ENCODE measurements at places on chromosomes 2 and 18.

DNA sequence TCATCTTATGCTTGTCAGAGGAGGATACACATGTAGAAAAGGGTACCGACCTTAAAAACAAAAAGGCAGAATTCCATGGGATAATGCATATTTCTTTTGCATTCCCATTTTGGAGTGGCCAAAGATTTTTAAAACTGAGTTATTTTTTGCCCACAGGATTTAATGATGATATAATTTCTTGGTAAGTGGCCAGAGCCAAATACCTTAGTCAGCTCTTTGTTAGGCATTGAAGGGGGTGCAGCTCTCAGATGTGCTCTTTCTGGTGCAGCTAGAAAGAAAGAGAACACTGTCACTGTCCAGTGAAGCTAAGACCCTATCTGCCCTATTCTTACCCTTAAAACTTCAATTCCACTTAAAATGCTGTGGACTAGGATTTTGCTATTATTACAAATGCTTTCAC is 10.8 kb downstream of the COQ10B start:
- no peak for DNase-seq

DNA sequence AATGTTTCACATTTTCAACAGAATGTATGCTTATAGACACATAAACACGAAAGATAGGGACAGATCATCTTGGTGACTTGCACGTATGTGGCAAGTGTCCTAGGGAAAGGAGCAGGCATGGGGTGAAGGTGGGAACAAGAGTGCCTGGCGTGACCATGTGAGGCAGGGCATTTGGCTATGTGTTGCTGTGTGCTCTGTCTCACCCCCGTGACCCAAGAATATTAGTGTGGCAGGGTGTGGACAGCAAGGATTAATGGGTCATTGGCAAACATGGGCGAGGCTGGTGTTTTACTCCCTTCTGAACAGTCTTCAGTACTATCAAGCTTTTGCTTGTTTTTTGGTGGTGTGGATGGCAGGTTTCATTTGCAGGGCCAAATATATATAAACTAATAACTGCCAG is 1.3 kb upstream of the VWA3B start:
- DNase-seq: no peak

- no peak for DNase-seq
Measured at GRCh38 chr2:171807831-171808393, 86.1 kb downstream of the SLC25A12 start.

GRCh38 chr18:5709476-5710095 is 165.8 kb upstream of the EPB41L3 start:
- DNase-seq: no peak

- no peak for DNase-seq
Measured at GRCh38 chr2:5287558-5288334, 404.4 kb upstream of the SOX11 start.

GRCh38 chr2:18701981-18702380 is 112.6 kb upstream of the NT5C1B start:
- no peak for DNase-seq

DNA sequence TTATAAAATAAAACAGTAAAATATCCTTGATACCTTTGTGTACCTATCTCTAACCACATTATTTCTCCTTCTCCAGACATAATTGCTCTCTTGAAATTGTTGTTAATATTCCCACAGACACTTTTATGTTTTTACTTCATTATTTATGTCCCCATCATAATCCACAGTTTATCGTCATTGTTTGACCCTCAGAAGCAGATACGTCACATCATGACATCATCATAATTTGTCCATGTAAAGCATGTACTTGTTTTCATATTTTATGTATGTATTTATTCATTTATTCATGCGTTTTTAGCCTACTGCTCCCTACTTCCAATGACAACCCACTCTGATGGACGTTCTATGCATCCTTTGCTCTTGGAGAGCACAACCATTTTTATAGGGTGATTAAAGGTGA is 1406.9 kb upstream of the NXPH2 start:
- no peak for DNase-seq

DNA sequence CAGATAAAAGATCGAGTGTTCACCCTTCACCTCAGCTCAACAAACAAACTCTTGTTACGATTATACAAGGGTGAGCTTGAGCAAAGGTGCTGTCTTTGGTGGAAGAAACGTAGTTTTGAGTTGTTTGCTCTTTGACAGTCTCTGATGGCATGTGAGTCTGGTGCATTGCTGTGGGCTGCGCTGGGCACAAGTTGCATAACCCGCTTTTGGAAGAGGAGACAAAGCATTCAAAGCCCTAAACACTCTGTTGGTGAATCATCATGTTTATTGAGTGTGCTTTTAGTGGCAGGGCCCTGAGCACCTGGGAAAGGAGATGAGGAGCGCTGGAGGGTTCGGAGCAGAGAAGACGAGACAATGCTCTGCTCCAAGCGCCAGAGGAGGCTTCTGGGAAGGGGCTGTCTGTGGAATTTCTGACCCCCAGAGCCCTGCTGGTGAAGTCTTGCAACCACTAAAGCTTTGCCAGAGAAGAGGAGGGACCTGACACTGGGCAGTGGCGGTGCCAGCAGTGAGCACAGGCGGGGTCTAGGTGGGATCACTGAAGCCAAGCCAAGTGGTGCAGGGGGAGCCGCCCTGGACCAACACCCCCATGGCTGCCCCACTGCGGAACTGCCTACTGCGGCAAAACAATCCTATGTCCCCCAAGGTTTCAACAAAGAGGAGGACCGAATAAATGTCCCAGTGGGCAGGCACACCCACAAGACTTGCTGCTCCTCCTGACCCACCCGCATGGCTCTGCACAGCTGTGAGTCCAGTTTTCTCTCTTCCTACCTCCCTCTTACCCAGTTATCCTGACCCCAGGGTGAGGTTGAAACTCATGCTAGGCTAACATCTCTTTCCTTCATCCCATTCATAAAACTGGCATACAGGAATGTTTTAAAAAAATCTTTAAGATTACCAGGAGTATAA is 64.0 kb downstream of the TNFRSF11A start:
- no peak for DNase-seq

- DNase-seq: no peak
Measured at GRCh38 chr2:69253112-69253511, 133.9 kb downstream of the GFPT1 start.

- DNase-seq: no peak
Measured at GRCh38 chr18:8865934-8866333, 160.6 kb downstream of the MTCL1 start.

- DNase-seq: no peak
Measured at GRCh38 chr2:203878063-203878462, 10.5 kb downstream of the CTLA4 start.

GRCh38 chr2:234607691-234608090 is 110.8 kb upstream of the ARL4C start:
- no peak for DNase-seq

- no peak for DNase-seq
Measured at GRCh38 chr2:39413063-39413737, 23.9 kb downstream of the MAP4K3 start.

GRCh38 chr18:40810372-40810771 is 1144.7 kb upstream of the PIK3C3 start:
- no peak for DNase-seq

- DNase-seq: no peak
Measured at GRCh38 chr2:64288321-64289193, 144.3 kb upstream of the PELI1 start.

Measured in activated CD4-positive, alpha-beta T cell treated with anti-CD3 and anti-CD28 coated beads, Interleukin-2, amount 50 U/mL, for 1 hour (primary cell).